ENCODE measurements at places on chromosomes 11 and 22.

- DNase-seq, result no peak
Observed at GRCh38 chr22:33362702-33363101, 304.5 kb upstream of the SYN3 start.

DNA sequence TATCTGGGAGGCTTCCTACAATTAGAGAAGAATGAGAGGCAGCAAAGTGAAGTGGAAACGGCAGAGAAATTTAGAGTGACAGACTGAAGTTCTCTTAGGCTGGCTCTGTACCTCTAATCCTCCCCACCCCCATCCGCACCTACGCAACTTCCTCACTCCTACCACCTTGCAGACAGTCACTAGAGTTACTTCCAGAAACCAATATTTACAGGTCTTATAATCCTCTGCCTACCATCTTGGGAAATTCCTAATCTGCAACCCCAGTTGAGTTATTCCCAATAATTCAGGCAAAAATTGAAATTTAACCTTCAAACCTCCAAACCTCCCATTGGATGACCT, 71.7 kb downstream of the PAK1 start:
- DNase-seq, result no peak

GRCh38 chr11:118151431-118151830, 1.2 kb downstream of the SCN4B start:
- no peak for DNase-seq

GRCh38 chr11:126655807-126656128, 300.3 kb downstream of the ST3GAL4 start:
- no peak for DNase-seq

DNA sequence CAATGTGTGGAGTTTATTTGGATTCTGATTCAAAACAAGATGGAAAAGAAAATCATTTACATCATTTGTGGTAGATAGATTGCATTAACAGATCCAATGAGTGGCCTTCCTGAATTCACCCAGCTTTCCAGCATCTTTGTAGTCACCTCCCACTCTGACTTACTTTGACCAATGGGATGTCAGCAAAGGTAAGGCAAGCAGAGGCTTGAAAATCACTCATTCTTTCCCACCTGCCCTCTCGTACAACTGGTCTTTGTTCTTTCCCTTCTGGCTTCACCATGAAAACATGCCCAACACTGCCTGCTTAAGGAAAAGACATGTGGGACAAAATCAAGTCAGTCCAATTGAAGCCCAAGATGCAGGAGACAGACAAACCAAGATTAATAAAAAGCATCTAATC, 202.1 kb downstream of the TTC28 start:
- DNase-seq, result no peak

DNA sequence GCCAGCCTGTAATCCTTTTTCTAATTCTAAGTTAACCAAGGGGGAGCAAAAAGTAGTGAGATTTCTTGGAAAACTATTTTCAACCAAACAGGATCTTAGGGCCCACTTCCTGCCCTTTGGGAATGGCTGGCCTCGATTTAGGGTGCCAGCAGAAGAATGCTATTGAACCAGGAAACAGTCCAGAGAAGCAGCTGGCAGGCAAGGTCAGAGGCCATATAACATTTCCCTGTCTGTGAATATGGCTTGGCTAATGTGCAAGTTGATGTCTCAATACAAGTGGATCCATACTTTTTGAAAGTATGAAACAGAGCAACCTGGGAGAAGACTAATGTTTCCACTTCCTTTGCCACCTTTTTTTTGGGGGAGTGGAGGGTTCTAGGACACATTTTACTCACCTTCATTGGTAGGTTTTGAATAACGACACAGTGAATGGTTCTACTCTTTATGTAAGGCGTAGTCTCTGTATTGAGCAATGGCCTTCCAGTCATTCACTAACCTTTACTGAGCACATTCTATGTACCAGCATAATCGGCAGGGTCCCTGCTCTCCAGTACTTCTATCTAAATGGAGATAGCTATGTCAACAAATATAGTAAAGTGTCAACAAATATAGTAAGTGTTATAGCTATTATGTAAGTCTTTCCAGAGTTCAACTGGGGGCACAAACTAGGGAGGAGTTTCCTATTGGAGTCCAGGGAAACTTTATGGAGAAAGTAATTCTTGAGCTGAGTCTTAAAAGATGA, 34.2 kb upstream of the RRM1 start:
- no peak for DNase-seq

DNA sequence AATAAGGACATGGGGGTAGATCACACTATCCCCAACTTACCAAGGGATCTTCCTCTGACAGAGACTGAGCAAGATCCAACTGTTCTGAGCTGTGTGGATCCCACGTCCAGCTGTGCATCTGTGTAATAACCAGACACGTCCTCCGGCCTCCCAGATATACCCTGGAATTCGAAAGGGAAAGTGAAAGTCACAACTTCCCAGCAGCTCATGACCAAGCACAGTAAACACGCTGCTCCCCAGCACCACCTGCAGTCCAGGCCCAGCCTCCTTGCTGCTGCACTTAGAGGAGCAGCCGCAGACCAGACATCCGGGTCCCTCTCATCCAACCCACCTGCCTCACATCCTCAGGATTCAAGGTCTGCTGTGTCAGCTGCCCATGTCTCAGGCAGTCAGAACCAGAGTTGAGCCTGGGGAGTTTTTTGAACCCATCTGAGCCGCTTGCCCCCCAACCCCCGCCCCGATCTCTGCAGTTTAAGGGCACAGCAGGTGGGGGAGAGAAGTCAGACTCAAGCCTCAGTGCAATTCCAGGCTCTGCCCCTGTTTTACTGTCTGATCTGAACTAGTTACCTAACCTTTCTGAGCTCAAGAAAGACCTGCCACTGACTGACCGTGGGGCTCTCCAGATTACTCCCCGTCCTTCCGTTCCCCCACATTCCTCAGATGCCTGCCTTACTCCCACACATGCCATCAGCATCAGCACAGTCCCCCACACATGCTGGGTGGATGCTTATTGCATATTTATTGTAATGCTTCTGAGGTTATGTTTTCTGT, at the start of gene APOL2:
TSS of gene APOL2 (minus strand) at position 127 of the 771 bp plus-strand sequence. CDS start 6,365 bp downstream, outside the sequence.
- no peak for DNase-seq

DNA sequence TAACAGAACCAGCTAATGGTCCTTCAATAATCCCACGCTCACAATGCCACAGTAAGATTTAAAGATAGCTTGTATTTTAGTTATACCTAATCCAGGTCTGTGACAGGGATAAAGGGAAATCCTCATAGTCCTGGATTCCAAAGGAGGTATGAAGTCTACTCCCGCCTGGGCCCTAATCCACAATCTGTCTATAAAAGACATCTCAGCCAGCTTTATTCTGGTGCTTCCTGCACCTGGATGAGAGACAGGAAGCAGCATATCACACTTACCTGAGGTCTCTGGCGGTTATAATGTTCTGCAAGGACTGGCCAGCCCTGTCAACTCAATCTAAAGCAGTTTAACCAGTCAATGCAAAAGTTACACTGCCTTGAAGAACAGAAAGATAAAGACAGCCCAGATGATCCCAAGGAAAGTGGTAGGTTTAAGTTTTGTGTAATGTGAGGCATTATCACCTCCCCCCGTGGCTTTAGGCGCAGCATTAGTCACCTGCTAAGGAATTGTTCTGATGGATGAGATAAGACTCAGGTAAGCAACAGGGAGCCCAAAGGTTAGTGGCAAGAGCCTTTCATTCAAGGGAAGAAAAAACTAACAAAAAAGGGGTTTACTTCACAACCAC, 57.6 kb downstream of the PLEKHA7 start:
- no peak for DNase-seq

DNA sequence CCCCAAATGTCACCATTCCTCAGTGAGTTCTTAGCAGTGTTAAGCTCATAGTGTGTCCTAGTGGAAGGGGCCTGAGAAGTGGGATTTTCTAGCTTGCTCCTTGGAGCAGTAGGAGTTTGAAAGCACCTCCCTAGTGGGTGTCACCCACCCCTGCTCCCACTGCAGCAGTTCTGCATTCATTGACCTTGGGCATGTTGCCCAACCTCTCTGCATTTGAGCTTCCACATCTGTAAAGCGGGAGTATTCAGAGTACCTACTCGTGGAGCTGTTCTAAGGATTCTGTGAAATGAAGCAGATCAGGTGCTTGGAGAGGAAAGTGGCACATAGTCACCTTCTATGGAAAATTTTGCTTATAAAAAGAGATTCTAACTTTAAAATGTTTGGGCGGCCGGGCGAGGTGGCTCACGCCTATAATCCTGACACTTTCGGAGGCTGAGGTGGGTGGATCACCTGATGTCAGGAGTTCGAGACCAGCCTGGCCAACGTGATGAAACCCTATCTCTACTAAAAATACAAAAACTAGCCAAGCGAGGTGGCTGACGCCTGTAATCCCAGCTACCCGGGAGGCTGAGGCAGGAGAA, 16.9 kb downstream of the LMO2 start:
- no peak for DNase-seq

DNA sequence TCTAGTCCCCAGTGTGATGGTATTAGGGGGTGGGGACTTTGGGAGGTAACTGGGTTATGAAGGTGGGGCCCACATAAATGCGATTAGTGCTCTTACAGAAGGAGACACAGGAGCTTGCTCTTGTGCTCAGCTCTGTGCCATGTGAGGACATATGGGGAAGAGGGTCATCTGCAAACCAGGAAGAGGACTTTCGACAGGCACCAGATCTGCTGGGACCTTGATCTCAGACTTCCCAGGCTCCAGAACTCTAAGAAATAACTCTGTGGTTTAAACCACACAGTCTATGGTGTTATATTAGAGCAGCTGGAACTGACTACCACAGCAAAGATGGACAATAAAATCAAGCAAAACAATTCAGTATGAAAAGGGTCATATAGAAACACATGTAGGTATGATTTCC, 26.7 kb downstream of the NNMT start:
- DNase-seq, result no peak

GRCh38 chr11:47254386-47254785, 3.4 kb upstream of the NR1H3 start:
- no peak for DNase-seq

- no peak for DNase-seq
Observed at GRCh38 chr11:75142714-75143419, 8.0 kb upstream of the SLCO2B1 start.

DNA sequence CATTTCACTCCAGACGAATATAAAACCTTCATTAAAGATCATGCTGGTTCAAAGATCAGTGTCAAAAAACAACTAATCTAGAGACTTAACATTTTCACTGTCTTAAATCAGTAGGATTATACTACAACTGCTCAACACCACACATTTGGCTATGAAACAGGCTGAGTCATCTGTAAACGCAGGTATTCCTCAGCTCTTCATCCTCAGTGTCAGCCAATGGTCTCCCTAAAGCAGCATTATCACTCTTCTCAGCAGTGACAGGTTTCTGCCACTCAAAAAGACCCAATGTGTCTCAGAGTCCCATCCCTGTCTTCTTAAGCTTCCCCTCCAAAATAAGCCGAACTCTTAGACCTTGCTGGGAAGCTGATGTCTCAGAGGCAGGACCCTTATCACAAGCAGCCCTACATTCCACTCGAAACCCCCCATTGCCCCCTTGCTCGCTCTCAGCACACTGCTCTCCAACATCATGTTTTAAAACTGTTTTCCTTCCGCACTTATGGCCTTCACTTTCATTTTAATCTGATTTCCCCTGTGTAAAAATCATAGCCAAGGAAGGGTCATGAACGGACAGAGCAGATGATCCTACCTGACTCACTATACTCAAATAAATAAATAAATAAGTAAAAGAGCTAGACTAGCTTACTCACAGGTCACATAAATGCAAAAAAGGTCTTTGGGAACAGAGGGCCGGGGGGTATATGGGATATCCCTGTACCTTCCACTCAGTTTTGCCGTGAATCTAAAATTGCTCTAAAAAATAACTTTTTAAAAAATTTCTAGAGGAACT, 23.0 kb downstream of the CDON start:
- no peak for DNase-seq

DNA sequence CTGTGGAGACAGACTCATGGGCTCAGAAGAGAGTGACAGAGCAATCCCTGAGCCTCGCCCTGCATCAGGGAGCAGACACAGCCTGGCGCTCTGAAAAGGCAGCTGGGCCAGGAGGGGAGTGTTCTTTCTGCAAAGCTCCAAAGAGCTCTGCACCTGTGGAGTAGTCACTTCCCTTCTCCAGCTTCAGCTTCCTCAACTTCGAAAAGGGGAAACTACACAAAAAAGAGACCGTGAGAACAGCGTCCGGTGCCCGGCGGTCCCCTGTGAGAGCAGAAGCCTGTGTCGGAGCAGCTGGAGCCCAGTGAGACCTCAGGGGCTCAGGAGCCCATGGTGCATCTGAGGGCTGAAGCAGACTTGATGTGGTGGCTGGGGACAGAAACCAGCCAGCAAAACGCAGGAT, 35.1 kb downstream of the TP53I11 start:
- no peak for DNase-seq

DNA sequence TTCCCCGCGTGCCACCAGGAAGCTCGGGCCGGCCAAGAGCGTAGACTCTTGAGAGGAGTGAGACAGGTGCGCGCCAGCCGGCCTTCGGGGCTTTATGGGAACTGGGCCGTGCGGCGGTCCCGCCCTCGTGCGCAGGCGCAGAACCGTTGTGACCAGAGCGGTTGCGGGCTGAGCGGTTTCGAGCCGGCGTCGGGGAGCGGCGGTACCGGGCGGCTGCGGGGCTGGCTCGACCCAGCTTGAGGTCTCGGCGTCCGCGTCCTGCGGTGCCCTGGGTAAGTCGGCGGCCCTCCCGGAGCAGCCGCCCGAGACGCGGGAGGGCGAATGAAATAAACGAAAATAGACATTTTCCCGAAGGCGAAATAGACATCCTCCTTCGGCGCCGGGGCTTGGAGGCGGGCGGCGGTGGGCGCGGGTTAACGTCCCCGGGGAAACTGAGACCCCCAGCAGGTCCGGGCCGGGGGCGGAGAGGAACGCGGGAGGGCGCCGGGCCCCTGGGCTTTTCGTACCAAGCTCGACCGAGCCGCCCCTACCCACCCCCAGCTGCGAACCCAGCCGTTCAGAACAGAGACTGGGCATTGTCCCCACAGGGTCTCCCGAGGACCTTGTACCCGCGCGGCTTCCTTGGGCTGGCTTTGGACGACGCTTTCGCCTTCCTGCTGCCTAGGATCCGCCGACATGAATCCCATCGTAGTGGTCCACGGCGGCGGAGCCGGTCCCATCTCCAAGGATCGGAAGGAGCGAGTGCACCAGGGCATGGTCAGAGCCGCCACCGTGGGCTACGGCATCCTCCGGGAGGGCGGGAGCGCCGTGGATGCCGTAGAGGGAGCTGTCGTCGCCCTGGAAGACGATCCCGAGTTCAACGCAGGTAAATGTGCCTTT, at the start of gene ASRGL1:
TSS of gene ASRGL1 (plus strand) at position 146 of the 879 bp plus-strand sequence. CDS start at position 676, 530 bp downstream.
- peak; percentile 35 for DNase-seq

DNA sequence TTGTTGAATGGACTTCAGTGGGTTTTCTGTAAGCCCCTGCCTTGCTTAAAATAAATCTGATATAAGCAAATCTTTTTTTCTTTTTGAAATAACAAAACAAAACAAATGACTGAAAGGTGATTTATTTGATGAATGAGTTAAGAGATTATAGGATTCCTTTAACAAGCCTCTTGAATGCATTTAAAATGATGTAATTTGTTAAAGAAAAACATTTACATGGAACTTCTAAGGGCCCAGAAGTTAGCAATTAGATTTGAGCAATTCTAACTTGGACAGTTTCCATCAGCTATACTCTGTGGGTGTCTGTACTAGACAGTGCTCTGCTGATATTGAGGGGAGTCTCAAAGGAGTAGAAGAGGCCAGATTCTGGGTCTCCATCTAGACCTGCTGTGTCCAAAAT, 143.5 kb upstream of the RAG2 start:
- DNase-seq, result no peak

GRCh38 chr11:31863170-31863832, 52.2 kb upstream of the PAX6 start:
- no peak for DNase-seq

Measured in cortex of kidney (tissue), 1 donor.